8988T (cell line): ENCODE measurements at places on chromosomes 3 and 15.

DNA sequence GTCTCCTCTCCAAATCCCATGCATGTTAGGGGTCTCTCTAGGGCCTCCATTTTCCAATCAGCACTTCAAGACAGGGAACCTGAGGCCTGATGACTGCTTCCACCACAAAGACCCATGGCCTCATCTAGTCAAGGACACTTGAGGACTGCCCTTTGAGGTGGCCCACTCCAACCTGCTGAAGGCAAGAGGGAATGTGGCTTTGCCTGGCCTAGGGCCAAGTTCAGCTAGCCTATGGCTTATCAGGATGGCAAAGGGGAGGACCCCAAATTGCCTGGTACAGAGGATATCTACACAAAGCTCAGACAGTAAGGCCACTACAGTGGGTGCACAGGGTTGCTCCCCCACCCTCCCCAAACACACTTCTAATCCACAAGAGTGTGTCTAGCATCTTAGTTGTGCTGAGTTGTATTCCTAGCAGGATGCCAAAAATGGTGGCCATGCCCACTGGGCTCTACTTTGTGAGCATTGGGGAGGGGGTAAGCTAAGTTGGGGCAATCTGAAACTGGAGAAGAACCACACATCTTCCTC lies 10.0 kb upstream of the GRAMD2A start:
- DNase-seq, result no peak

- no peak for DNase-seq
Measured at GRCh38 chr3:172388412-172389078, 59.7 kb downstream of the GHSR start.

GRCh38 chr3:15924914-15925313 lies 127.1 kb upstream of the ANKRD28 start:
- no peak for DNase-seq

- DNase-seq, result no peak
Measured at GRCh38 chr3:99013777-99014315, 112.4 kb upstream of the DCBLD2 start.

GRCh38 chr3:12046406-12046805 lies 42.2 kb downstream of the SYN2 start:
- DNase-seq, result no peak

DNA sequence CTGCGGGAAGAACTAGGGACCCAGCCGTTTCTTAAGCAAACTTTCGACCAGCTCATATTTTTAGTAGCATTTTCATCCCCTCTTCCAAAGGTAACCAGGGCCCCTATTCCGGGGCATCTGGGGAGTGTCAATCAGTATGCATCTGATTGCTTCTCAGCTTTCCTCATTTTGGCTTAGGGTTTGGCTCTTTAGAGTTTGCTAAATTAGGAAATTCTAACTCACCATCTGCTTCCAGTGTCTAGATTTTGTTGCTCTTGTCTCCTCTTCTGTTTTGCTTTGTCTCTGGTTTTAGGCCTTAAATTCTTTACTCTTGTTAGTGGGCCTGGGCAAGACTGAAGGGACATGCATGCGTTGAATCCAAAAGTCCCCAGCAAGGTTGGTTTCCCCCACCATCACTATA lies 9.6 kb upstream of the ABTB1 start:
- DNase-seq, result no peak

DNA sequence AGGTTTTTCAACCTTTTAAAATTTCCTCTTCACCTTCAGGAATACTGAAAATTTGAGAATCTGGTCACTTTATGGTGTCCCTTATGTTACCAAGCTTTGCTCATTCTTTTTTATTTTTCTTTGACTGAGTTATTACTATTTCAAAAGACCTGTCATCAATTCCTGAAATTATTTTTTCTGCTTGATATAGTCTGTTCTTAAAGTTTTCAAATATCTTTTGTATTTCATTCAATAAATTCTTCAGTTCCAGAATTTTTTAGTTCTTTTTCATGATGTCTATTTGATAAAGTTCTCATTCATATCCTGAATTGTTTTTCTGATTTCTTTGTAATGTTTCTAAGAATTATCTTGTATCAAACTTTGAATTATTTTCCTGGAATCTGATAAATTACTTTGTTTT lies 63.9 kb downstream of the UQCC5 start:
- DNase-seq, result no peak

- no peak for DNase-seq
Measured at GRCh38 chr3:167742338-167742737, 6.8 kb downstream of the SERPINI1 start.

DNA sequence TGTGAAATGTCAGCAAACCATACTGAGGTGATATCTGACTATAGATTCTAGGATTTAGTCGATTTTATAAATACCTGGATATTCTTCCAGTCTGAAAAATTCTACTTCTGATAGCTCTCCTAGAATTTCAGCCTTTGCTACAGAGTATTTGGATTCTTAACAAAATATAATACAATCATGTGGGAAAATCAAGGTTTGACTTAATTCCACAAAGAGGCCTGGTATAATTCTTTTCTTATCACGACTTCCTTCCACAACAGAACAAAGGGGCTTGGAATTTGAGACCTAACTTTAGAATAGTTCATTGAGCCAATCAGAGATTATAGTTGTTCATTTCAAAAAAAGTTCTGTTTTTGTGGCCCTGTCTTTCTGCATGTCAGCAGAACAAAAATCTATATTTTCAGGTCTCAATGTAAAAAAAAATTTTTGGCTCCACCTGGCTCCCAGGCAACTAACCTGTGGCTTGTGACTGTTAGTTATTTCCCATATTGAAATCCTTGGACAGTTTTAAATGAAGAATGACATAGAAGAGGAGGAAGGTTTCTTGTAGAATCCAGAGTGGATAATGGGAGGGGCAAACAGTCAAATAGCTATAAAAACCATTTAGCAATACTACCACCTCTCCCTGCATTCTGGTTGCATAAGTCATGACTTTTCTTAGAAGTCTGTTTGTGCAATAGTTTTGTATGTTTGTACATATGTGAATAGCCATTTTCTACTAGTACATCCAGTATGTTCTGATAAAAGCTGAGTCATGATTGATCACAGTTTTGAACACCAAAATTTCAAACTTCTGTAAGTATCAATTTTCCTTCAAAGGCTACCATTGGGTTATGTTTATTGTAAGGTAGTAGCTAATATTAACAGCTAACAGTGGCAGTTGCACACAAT lies 4.0 kb downstream of the TM4SF1 start:
- DNase-seq, result no peak

- no peak for DNase-seq
Measured at GRCh38 chr15:46696281-46696680, 1021.0 kb upstream of the SEMA6D start.

- DNase-seq, result no peak
Measured at GRCh38 chr3:153343988-153344782, 182.2 kb downstream of the RAP2B start.

DNA sequence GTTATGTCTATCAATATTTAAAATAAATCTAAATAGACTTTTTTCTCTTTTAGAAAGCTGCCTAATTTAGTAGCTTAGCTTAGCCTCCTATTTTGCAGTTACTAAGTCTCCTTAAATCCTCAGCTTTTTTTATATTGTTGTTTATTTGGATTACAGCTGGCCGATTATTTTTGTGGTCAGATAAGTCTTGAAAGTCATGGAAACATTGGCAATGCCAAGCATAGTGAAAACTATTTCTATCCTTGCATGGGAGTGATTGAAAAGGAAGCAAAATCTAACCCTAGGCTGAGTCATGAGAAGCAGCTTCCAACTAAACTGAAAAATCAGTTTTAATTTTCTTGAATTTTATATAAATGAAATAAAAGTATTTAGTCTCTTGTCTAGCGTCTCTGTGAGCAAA lies 1063.0 kb upstream of the GBE1 start:
- DNase-seq, result no peak

DNA sequence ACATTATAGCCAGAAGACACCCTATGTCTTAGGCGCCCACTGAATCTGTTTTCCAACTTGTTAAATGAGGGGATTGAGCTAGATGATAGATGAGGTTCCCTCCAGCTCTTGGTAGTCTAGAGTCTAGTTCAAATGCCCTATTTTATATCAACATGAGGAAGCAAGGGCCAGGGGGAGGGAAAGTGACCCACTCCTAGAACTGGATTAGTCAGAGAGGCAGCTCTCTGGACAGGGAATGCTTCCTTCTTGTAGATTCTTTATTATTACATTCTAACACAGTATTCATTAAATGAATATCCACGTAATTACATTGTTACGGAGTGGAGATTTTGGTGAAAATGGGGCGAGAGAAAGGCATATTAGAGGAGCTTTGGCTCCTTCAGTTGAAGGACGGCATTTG lies 89.5 kb downstream of the RAD18 start:
- no peak for DNase-seq

DNA sequence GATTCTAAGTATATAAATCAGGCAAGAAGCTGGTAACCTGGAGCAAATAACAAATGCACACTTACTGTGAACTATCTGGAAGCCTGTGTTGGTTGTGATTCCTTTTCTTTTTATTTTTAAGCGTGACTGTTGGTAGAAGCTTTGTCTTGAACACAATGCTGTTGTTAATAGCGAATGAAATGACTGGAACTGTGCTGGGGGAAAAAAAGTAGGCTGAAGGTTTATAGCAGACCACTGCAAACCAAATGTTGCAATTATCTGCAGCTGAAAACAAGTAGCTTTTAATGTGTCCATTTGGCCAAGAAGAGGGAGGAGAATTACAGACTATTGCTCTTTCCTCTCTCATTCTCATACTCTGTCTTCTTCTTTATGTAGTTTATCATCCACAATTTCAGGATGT lies 184.5 kb upstream of the DNAJC19 start:
- no peak for DNase-seq

- DNase-seq, result no peak
Measured at GRCh38 chr3:56209982-56210751, 258.1 kb downstream of the ERC2 start.

DNA sequence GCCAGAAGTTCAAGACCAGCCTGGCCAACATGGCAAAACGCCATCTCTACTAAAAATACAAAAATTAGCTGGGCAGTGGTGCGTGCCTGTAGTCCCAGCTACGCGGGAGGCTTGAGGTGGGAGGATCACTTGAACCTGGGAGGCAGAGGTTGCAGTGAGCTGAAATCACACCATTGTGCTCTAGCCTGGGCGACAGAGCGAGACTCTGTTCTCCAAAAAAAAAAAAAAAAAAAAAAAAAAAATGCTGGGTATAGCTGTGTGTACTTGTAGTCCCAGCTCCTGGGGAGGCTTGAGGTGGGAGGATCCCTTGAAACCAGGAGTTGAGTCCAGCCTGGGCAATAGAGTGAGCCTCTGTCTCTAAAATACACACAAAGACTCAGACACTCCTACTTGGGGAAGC lies 32.0 kb downstream of the PPP1R2 start:
- DNase-seq, result no peak

- DNase-seq, result no peak
Measured at GRCh38 chr3:70603103-70603502, 290.7 kb upstream of the MDFIC2 start.

- DNase-seq, result no peak
Measured at GRCh38 chr3:44561076-44561475, 6.1 kb downstream of the ZKSCAN7 start.

DNA sequence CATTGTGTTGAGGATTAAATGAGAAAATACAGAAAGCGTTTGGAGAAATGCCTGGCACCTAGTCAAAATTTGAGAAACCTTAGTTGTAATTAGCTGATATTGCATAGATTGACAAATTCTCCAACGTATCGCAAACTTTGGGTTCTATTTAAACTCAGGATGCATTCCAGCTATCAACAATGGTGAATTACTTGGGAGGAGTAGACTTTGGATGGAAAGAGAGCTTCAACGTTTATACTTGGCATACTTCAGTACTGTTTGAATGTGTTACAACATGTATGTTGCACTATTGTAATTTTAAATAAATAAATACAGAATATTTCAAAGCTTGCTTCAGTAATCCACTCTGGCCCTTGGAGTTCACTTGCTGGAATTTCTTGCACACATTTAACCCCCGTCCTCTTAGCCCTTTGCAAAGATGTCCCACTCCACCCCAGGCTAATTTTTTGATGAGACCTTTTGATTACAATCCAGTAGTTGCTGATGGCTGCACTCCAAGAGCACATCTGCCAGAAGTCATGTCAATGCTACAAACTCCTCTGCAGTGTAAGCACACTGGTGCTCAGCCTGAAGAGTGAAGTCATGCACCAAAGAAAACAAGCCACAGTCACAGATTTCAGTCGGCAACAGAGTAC lies 4.7 kb upstream of the DIS3L start:
- no peak for DNase-seq

- DNase-seq, result no peak
Measured at GRCh38 chr3:88005066-88005465, 53.7 kb downstream of the CGGBP1 start.

- DNase-seq, result no peak
Measured at GRCh38 chr15:99435113-99435695, 130.6 kb upstream of the MEF2A start.

- no peak for DNase-seq
Measured at GRCh38 chr3:50737193-50737905, 62.6 kb downstream of the DOCK3 start.

GRCh38 chr3:50665081-50665840 lies 9.5 kb upstream of the DOCK3 start:
- no peak for DNase-seq

DNA sequence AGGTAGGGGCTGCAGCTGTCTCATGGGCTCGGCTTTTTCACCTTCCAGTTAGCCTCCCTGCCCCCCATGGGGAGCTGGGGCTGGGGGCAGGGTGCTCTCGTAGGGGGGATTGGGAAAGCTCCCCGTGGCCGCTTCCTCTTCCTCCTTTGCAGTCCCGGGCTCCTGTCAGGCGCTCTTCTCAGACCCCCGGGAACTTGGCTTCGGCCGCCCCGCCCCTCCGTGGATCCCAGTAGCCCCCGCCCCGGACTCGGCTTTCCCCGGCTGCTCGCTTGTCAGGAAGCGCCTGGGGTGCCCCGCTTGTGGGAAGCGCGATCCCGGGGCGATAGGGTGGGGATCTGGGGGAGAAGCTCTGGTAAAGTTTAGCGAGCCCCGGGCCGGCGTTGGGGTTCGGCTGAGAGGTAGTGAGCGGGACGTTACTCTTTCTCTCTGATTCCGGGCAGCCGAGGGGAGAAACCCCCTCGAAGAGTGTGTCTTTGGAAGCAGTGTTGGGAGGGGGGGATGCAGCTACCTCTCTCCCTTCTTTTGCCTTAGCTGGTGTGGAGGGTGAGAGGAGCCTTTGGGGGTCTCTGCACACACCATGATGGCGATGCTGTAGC lies 611 bp downstream of the PIAS1 start:
- peak; percentile 35 for DNase-seq

DNA sequence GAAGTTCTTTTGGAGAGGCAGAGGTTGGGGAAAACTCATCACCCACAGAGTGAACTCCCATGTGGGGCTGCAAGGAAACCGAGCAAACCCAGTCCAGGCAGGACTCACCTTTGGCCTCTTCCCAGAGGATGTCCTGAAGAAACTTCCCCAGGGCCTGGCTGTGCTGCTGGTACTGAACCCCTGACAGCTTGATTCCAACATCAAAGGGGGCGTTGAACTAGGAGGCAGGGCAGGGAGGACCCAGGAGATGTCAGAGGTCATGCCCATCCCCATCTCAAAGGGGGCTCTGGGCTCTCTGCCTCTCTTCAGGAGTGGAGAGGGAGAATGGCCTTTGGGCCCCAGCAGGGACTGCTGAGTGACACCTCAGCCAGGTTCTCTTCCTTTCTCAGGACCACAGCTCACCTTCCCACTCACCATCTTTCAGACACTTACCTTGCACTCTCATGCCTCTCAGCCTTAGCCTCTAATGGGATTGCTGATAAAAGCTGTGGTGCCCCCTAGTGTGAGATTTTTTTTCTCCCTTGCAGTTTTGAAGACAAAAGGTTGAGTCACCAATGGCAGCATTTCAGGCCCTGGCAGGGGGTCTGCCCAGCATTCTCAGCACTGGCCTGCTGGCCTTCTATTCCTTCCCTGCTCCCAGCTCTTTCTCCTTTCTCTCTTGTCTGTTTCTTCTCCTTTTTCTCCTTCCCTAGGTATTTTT lies 6.0 kb downstream of the GHRL start:
- DNase-seq, result no peak
